Body of pancreas (tissue), 4 donors: ENCODE measurements at places on chromosomes 6 and 20.

- no peak for DNase-seq
Observed at GRCh38 chr6:145227593-145227992, 507.7 kb downstream of the EPM2A start.

DNA sequence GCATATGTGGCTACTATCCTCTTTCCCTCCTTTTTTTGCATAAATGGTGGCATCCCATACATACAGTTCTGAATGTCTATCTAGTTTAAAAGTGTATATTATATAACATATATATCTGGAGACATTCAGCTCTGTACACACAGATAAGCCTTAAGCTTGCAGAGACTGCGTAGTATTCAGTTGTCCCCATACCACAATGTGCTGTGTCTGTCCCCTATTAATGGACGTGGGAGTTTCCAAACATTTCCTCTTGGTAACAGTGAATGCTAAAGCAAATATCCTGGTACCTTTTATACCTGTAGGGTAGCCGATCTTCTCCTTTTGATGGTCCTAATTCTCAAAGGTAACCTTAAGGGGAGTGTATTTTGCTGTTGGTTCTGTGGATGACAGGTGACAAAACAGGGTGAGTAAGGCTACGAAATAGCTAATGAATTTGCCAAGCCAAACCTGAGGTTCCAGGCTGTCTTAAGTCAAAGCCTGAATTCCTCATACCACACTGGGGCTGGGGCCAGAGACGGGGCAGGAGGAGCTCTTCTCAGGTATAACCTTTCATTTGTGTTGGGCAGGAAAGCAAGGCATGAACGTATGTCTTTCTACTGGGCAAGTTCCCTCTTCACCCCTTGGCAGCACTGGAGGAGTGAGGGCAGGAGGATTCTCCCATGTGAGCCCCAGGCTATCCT is 7.8 kb upstream of the C2 start:
- no peak for DNase-seq

DNA sequence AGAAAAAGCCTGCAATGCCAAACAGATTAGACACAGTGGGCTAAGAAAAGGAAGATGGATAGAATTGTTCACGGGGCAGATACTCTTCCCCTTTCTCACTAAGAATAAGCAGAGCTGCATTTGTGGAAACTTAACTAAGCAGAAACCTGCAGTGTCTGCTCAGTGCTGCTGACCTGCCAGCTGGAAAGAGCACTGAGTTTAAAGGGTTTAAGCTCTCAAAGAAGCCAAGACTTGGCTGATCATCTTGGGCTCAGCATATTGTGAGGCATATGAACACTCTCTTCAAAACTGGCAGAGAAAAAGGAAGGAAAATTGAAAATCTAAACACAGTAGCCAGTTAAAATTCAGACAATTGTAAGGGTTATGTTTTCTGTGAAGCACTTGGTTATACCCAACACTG is 711.1 kb upstream of the EPHA7 start:
- no peak for DNase-seq

GRCh38 chr20:46341074-46342009 is 33.0 kb upstream of the CDH22 start:
- DNase-seq: no peak

DNA sequence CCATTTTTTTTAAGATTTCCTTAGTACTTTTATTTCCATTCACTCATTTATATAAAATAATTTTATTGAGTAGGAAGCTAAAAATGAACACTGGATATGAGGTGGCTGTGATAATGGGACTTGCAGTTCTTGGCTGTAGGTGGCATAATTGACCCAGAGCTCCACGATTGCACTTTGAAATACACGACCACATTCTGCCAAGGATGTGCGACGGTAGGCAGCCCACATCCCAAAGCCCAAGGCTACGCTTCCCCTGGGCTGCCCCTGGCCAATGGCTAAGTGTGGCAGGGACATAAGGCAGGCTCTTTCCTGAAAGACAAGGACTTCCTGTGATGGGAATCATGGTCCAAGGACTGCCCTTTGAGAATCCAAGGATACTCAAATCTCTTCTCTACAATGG is 43.7 kb upstream of the ADTRP start:
- peak; percentile 34 for DNase-seq
